Epithelial cell of prostate (primary cell): ENCODE measurements at places on chromosomes 2 and 18.
A peak's percentile ranks its signal among the peaks of the same experiment; 100 is the strongest.

DNA sequence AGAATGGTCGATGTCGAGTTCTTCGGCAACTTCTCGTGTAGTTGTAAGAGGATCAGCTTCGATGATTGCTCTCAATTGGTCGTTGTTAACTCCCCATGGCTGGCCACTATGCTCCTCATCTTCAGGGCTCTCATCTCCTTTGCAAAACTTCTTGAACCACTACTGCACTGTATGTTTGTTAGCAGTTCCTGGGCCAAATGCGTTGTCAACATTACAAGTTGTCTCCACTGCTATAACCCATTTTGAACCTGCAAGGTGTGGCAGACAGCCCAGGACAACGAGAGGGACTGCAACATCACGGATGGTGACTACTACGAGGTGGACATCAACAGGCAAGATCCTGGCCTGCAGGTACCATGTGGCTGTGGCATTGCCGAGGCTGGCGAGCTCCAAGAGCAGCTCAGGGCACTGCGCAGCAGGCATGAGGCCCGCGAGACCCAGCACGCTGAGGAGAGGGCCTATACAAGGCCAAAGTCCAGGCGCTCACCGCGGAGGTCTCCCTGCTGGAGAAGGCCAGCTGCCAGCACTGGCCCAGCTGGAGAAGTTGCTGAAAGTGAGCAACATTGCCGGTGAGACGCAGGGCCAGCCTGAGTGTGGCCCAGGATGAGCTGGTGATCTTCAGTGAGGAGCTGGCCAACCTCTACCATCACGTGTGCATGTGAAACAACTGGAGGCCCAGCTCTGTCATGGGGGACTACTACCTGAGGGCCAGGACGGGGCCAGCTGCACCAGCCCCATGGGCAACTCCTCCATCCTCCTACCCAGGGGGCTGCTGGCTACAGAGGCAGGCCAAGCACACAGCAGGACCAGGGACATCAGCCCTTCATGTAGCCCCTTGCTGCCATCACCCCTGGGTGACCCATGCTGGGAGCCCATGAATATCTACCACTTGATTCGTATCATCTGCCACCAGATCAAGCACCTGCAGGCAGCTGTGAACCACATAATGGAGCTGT, 20.2 kb downstream of the CLK1 start:
- no peak for DNase-seq

- peak; percentile 98 for DNase-seq
Measured at GRCh38 chr18:32372381-32373061, 98.2 kb downstream of the GAREM1 start.

GRCh38 chr2:133986881-133987795, 266.7 kb upstream of the MGAT5 start:
- DNase-seq, result no peak

GRCh38 chr2:72138921-72139381, 8.7 kb downstream of the CYP26B1 start:
- DNase-seq, result no peak

- no peak for DNase-seq
Measured at GRCh38 chr18:57762686-57763085, 40.4 kb downstream of the ATP8B1 start.

- DNase-seq, result no peak
Measured at GRCh38 chr2:105737980-105738657, 6.6 kb upstream of the NCK2 start.

- DNase-seq, result no peak
Measured at GRCh38 chr2:1642066-1642861, 102.1 kb downstream of the PXDN start.

DNA sequence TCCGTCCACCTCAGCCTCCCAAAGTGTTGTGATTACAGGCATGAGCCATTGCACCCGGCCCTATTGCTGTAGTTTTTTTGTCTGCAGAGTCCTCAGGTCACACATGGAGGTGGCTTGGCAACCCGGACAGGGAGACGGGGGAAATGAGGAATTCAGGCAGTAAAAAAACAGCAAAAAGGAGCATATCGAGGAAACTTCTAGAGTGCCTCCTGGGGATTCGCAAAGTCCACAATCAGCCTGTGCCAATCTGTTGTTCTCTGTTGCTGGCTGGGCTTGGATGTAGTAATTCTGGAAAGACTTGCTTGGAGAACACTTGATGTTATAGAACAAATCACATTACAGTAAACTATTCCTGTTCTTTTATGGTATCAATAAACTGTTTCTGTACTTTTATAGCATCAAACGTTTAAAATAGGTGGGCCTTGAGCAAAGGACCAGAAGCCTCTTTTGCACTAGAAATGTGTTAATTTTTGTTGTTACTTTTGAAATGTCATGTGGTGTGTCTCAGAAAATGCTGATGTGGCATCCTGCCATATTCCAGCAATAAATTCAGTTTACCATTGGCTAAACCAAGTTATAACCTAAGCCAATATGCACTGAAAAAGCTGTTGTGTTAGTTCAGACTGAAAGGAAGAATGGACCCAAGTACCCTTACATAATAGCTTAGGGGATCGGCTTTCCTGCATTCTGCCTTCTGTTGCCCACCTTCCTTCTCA, 14.4 kb downstream of the ELAC1 start:
- no peak for DNase-seq

DNA sequence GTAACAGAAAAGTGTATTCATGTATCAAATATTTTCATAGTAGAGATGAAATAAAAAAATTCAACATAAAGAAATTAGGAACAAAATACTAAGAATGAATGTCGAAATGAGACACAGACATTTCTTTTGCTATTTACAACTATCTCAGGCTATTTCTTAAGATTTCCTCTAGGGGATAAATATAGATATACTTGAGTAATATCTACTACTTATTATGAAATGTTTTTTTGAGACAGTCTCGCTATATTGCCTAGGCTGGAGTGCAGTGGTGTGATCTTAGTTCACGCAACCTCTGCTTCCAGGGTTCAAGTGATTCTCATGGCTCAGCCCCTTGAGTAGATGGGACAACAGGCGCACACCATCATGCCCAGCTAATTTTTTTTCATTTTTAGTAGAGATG, 326.1 kb downstream of the RNF144A start:
- no peak for DNase-seq

- DNase-seq, result no peak
Measured at GRCh38 chr2:43228321-43228751, 1.9 kb upstream of the ZFP36L2 start.

DNA sequence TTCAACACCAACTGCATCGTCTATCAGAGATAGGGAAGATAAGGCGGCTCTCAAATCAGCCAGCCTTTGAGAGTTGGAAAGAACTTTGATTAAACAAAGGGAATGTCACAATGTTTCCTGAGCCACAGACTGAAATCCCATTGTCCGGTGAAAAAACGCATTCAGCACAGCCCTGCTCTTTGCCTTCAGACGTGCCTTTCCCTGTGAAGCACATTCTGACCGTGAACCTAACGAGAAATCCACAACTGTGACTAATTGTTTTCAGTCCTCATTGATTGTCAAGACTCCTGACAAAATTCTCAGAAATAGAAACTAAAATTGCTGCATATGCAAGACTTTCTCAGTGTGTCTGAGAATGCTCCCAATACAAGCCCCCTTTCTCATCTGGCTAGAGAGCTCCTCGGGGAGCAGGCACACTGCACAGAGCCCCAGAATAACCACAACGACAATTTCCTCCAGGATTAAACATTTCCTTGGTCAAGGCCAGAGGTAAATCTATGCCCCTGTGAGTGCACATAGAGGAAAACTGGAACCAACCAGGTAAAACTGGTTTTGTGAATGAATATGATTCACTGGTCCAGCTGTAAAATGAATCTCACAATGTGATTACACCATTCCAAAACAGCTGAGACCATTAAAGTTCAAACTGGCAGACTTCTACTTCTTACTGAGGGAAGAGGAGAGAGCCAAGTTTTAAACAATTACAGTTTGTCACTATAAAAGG, 561.9 kb upstream of the ID2 start:
- peak; percentile 50 for DNase-seq
